Cortex of kidney (tissue), 1 donor: ENCODE measurements at places on chromosomes 11 and 22.

DNA sequence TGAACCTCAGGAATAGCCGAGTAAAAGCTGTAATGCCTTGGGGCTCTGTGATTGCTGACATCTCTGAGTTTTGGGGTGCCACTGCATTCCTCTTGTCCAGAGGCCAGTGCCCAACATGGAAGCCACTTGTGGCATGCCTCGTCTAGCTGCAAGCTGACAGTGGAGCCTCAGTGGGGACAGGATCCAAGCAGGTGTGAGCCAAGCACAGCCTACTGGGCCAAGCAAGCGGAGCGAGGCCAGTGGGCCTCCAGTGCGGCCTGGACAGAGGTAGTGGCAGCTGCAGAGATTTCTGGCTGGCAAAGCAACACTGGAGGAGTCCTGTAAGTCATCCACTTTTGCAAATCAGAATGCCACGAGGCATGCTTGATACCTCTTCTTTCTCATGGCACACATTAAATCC, 1038.2 kb upstream of the CNTN5 start:
- no peak for DNase-seq

DNA sequence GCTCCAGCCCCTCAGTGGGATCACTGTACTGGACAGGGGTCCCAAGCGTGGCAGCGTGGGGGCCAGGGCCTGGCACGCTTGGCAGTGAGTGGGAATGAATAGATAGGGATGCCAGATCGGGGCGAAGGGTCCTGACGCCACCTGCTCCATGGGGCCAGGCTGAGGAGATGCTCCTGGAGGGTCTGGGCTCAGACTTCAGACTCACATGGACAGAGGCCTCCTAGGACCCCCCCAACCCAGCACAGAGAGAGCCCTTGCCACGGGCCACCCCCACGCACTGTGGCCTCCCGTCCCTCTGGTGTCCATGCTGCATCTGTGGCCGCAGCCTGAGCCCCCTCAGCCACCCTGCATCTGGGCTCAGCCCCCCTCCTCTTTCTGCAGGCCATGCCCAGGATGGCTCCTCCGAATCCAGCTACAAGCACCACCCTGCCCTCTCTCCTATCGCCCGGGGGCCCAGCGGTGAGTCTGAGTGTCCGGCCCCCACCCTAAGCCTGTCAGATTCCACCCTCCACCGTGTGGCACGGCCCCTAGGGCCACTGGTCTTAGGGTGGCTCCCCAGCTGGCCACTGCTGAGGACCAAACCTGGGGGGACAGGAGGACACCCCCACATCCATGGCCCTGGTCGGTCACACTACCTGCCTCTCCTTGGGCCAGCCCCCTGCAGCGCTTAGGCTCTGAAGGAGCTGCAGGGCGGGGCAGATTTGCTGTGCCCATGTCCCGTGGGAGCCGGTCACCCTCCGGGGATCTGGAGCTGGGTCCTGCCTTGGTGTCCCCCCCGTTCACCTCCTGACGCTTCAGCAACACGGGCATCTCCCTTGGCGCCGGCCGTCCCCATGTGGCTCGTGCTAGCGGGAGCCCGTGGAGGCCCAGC, 2.7 kb downstream of the MUC5AC start:
- DNase-seq = no peak

DNA sequence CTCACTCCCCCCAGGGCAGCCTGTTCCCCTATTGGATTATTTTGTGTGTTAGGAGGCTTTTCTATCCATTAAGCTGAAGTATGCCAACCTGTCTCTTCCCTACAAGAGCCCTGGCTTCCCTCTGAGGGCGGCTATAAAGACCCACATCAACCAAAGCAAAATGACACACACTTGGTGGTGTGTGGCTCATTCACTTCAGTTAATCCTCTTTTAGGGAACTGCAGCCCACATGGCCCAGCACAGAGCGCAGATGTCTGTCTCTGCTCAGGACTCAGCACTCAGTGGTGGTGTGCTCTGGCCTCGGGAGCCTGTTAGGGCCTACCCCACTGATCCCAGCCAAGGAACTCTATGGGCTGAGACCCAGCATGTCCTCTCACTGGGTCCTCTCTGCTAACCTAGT, 32.2 kb upstream of the LRRC10B start:
- no peak for DNase-seq

DNA sequence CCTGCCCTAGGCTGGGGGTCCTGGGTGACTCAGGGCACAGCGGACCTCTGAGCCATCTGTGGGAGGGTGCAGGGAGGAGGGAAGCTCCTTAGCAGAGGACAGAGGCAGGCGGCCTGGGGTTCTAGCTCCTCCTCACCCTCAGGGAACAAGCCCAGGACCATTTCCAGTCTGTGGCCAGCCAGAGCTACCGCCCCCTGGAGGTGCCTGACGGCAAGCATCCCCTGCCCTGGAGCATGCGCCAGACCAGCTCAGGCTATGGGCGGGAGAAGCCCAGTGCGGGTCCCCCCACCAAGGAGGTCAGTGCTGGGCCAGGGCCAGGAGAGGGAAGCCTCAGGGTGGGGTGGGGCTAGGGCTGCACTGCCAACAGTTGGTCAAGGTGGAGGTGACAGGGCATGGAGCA, 26.0 kb upstream of the LRRC10B start:
- no peak for DNase-seq

DNA sequence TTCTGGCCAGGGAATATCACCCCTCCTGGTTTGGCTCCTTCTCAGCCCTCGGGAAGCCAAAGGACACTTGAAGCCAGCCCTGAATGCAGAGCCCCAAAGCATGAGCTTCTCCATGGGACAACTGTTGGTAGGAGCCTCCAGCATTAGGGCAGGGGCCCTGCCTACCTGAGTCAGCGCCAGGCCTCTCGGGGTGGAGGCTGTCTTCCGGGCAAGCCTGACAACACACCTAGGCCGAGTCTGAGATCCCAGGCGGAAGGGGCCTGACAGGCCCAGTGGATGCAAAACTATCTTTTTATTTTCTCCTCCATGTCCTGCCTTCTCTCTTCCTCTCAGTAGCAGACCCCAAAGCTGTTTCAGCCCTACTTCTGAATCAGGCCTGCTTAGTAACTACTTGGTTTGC, 27.6 kb downstream of the RCOR2 start:
- DNase-seq = no peak

- no peak for DNase-seq
Measured at GRCh38 chr11:73308961-73309919, 1.2 kb downstream of the ARHGEF17 start.

DNA sequence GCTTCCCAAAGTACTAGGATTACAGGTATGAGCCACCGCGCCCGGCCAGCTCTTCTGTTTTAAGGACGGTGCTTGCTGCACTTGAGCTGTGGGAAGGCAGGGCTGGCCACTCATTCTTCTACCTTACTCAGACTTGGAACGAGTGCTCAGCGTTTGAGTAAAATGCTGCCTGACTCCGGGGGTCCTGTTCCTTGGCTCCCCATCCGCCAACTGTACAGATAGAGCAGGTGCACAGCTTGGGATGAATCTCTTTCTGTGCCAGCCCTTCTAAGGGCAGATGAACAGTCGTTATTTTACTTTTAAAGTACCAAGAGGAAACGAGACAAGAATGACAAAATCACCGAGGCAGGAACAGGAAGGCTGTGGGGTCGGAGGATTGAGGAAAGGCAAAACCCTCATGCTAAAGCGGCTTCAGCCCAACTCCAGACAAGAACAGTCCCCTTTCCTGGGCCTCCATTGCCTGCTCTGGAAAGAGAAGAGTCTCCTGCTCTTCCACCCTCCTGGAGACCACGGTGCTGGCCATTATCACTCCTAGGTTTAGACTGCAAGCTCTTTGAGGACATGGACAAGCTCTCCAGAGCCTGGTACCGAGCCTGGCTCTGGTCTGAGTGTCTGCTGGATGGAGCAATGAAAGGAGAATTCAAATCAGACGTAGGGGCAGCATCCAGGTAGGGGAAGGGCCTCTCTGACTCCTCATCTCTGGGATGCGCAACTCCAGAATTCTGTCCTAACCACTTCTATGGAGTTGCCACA, 1.1 kb upstream of the SUN2 start:
- no peak for DNase-seq

DNA sequence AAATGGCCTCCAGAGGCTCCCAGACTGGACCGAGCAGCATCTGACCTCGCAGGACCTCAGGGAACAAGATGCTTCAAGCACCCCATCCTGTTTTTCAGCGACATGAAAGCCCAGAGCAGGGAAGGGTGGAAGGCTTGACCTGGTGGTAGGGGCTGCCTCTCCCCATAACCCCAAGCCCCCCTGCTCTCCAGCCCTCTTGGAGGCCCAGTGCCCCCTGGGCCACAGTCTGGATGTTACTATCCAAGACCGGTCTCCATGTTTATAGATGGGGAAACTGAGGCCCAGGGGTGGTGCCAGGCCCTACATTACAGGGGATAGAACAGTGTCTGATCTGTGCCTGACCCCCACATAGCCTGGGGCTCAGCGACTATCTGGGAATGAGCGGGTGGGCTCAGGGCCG, 7.0 kb downstream of the FGF3 start:
- DNase-seq = no peak

GRCh38 chr11:28137832-28138231, 29.6 kb downstream of the METTL15 start:
- DNase-seq = no peak

DNA sequence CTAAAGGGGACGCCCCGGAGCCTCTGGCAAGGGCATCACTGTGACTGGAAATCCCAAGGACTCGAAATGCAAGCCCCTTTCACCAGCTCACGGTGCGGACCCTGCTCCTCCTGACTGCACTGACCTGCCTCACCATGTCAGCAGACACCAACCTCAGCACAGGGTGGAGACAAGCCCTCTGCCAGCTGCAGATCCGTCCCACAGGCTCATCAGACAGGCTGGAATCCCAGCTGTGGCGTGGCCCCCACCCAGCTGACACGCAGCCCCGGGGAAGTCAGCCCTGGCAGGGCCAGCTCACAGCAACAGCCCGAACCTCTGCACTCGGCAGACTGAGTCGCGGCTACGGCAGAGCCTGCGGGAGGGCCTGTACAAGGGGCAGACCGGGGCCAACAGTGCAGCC, 36.8 kb downstream of the BRD1 start:
- no peak for DNase-seq

GRCh38 chr11:111714522-111714921, 51.7 kb downstream of the PPP2R1B start:
- no peak for DNase-seq

GRCh38 chr11:55967914-55968313, 1.8 kb downstream of the OR10AG1 start:
- DNase-seq = no peak

- DNase-seq = no peak
Measured at GRCh38 chr22:43377548-43377895, 34.3 kb upstream of the MPPED1 start.

- DNase-seq = no peak
Measured at GRCh38 chr22:49764127-49764581, 63.5 kb downstream of the BRD1 start.

GRCh38 chr11:25198704-25199103, 701.9 kb downstream of the LUZP2 start:
- DNase-seq = no peak

GRCh38 chr11:72001834-72002591, 3.3 kb downstream of the IL18BP start:
- no peak for DNase-seq

DNA sequence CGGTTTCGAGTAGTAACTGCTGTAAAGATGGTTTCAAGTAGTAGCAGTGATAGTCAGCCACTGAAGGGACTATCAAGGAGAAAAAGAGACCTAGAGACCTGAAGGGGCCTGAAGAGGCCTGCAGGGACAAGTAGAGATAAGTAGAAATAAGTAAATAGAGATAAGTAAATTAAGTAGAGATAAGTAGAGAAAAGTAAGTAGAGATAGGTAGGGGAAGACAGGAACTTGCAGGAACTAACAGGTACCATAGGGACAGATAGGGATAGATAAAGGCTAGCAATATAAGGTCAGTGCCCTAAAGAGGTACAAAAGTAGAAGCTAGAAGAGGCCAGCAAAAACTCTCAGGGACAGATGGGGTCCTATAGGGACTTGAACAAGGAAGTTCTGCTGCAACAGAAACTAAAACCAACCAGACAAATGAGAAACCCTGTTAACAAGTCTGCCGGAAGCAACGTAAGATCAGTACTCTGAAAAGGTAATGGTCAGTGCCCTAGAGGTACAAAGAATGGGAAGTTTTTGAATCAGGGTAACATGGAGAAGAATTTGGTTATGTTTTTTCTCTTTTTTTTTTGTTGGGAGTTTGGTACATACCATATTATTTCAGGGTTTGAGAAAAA, 9.6 kb upstream of the SC5D start:
- DNase-seq = no peak

DNA sequence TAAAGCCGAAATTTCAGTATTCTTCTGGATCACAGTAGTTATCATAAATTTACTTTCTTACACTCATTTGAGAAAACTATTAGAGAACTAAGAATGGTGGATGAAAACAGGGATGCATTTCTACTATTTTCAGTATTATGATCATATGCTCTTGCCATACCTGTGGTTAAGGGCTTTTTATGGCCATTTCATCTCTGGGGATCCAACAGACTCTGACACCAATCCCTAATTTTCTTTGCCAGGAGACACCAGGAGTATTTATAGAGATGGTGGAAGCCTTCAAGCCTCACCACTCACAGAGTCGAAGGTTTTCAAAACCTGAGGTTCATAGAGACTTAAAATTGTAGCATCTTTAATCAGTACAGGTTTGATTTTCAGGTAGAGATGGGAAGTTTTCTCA, at the start of gene OR51L1:
Gene OR51L1 (plus strand): TSS at position 301 of the 400 bp plus-strand sequence. CDS start 4,132 bp downstream, outside the sequence.
- no peak for DNase-seq

DNA sequence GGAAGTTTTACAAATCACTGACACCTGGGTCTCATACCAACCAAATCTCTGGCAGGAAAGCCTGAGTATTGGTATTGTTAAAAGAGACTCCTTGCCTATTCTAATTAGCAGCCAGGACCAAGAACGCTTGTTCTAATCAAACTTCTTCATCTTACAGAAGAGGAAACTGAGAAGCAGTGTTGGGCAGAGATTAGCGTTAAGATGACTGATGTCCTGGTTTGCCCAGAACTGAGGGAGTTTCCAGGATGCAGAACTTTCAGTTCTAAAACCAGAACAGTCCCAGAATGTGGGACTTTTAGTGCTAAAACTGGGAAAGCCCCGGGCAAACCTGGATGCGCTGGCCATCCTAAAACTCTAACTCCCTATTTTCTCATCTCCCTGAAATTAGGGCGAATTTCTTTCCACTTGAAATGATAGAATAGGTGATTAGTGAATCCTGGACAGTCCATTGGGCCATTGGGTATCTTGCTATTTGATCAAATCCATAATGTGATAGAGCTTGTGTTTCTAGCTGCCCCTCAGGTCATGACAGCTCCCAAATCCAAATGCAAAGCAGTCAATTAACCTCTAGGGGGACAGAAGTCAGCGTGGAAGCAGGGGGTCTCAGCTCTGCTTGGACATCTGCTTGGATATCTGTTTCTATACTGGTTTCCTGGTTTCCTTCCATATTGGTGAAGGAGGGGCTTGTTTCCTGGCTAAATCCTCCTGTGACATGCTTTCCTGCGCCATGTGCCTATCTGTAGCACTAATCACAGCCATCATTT, 16.0 kb upstream of the TMPRSS13 start:
- DNase-seq = no peak

DNA sequence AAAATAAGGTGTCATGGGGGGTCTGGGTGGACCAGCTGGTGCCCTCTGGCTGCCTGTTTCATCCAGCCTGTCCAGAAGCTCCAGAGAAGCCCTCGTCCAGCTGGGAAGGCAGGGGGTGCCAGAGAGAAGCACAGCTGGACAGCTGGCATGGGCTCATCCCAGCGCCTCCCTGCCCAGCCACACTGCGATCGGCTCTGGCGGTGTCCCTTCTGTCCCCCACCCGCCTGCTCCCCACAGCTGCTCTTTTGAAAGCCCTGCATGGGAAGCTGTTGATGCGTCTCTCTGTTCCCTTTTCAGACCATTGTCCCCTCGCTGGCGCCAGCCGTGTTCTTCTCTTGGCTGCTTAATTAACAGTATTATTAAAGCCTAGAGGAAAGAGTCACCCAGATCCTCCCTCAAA, 86.5 kb downstream of the MN1 start:
- DNase-seq = no peak

GRCh38 chr11:134915212-134915611, 503.2 kb upstream of the B3GAT1 start:
- no peak for DNase-seq
